Central memory CD4-positive, alpha-beta T cell (primary cell): ENCODE measurements at places on chromosomes 2 and 18.

DNA sequence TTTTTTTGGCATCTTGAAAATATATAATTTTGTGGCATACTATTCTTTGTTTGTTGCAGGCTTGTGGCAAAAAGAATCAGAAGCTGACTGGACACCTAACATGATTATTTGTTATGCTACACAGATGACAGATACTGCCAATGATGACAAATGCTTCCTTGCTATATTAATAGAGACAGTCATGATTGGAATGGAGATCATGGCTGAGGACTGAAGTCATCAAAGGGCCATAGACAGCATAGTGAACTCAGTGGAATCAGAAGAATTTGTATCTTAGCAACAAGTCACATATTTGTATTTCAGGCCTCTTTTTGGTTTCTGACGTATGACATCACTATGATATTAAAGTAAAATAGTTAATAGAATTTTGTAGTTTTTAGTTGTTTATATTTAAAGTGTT, 1003.8 kb upstream of the DDX18 start:
- no peak for DNase-seq

- DNase-seq, result no peak
Observed at GRCh38 chr2:232501794-232502390, 14.3 kb upstream of the ECEL1 start.

DNA sequence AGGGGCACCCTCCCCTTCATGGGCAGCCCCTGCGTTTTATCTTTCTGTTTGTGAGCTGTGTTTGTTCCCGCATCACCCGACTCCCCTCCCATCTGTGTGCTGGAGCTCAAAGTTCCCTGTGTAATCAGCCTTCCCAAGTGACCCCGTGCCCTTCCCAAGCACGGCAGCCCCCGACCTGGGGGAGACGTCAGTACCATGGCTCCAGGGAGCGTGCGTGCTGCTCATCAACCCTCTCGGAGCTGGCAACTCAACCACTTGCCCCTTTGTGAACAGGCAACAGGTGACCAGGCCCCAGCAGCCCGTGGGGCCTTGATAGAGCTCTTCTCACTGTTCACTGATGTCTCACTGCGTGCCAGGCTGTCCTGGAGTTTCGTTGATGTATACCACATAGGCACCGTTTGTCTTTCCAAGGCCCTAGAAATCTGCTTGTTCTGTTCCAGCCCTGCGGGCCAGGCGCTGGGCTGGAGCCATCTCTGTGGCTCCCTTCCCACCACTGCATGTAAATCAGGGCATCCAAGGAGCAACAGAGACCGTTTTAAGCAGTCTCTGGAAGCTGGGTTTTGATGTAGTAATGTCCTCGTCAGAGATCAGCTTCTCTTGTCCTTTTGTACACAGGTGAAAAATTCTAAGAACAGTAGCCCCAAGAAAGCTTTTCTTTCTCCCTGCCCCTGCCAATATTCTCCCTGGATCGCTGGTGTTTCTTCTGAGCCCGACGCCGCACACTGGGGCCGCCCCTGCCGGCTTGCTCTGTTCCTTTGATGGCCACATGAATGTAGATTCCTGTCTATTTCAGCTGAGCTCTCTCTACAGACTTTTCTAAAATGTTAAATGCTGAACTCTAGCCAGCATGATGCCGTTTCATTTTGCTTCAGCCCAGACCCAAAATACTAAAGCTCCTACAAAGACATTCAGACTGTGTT, 107.0 kb upstream of the PTPRM start:
- no peak for DNase-seq

- no peak for DNase-seq
Observed at GRCh38 chr18:48947560-48947959, 3.2 kb downstream of the SMAD7 start.

DNA sequence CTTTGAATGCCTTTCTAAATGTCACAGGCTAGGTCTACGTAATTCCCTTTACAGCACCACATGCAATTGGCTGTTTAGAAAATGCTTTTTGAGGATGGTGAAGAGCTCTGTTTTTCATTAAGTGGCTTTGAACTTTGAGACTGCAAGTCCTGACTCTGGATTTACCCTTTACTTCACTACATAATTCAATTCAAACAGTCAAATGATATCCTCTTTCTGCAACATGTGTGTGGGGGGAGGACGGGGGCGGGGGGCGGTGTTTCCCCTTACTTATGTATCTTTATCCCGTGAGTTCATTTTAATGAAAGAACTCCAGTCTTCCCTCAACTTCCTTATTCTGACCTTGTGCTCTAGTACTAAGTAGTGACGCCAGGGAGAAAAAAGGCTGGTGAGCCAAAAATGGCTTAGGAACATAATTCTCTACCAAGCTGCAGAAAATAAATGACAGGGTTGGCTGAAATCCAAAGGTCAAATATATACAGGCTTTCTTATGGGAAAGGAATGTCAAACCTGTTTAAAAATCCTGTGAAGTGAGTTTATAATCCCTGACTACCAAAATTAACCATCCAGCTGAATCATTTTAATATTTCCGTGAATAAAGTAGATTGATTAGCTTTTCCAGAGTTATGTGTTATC, 119.6 kb downstream of the SLC8A1 start:
- no peak for DNase-seq

DNA sequence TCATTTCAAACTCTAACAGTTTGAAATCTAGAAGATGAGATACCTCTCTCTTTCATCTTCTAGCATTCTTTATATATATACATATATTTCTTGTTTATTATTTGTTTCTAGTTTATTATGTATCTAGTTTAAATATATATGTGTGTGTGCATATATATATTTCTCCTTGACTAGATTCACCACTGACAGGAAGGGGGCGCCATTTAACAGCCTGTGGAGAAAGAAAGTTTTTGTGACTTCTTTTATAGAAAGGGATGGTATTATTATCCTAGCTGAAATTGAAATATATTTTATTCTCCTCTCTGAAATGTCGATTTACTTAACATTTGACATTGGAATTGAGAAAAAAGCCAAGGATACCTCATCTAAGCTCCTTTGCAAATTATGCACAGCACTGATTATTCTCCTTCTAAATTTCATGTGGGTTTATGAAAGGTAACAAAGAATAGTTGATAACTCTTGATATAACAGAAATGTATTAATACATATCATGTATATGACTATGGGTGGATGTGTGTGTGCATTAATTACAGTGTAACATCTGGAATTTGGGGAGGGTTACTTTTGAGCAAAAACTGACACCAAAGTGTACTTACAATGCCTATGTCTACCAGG, 160.7 kb upstream of the NT5C1B start:
- peak; percentile 1 for DNase-seq

- DNase-seq, result no peak
Observed at GRCh38 chr2:190470256-190470826, 62.2 kb downstream of the MFSD6 start.

DNA sequence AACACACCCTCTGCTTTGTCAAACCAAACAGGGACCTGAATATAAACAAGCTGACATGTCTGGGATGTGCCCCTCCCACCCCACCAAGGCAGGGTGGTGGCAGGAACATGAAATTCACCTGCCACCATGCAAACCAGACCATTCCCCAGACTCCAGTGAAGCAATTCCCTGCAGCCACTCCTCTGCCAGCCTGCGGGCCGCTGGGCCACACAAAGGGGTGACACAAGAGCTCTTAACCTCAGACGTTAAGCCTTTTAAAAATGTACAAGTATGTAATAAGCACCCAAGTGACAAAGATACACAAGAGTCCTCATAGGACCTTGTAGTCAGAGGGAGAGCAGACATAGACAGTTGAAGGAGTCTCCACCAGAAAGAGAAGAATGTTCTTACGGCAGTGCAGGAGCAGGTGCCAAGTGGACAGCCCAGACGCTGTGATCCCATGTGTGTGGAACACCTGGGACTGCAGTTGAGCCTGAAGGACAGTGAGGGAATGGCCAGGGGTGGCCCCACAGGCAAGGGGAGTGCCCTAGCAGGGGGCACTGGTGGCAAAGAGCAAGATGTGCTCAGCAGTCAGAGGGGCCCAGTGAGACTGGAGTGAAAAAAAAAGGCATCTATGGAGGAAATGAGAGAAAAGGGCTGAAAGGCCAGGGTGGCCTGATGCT, 36.9 kb downstream of the CRACDL start:
- DNase-seq, result no peak

GRCh38 chr2:114127372-114127771, 237.5 kb downstream of the ACTR3 start:
- no peak for DNase-seq

DNA sequence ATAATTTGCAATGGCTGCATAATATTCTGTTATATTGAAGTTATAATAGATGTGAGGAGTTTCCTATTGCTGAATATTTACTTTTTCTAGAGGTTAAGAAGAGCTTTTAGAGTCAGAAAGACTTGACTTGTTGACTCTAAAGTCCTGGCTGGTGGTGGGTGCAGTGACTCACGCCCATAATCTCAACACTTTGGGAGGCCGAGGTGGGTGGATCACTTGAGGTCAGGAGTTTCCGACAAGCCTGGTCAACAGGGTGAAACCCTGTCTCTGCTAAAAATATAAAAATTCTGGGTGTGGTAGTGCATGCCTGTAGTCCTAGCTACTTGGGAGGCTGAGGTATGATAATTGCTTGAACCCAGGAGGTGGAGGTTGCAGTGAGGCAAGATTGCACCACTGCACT, 33.9 kb upstream of the ATIC start:
- no peak for DNase-seq

DNA sequence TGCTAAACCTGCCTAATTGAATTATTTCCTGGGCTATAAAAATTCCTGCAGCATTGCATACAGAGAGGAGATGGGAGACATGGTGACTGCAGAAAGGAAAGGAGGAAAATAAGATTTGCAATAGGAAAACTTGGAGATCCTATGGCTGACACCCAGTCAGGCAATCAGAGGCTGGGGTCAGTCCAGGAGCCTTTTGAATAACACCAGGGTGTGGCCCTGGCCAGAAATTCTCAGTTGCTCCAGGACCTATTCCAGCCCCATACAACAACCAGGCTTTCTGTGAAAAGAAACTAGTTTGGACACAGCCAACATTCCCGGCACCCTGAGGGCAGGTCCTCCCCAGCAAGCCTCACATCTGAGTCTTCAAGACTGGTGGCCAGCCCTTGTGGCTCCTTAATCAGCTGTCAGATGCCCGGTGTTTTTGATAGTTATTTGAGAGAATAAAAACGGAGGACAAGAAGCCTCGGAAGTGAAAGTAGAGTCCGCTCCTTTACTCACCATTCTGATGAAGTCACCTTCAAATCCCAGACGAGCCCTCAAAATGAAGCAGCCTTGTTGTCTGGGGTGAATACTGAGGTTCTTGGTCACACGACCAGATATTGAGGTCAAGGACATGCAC, 31.1 kb upstream of the GMCL1 start:
- DNase-seq, result no peak

DNA sequence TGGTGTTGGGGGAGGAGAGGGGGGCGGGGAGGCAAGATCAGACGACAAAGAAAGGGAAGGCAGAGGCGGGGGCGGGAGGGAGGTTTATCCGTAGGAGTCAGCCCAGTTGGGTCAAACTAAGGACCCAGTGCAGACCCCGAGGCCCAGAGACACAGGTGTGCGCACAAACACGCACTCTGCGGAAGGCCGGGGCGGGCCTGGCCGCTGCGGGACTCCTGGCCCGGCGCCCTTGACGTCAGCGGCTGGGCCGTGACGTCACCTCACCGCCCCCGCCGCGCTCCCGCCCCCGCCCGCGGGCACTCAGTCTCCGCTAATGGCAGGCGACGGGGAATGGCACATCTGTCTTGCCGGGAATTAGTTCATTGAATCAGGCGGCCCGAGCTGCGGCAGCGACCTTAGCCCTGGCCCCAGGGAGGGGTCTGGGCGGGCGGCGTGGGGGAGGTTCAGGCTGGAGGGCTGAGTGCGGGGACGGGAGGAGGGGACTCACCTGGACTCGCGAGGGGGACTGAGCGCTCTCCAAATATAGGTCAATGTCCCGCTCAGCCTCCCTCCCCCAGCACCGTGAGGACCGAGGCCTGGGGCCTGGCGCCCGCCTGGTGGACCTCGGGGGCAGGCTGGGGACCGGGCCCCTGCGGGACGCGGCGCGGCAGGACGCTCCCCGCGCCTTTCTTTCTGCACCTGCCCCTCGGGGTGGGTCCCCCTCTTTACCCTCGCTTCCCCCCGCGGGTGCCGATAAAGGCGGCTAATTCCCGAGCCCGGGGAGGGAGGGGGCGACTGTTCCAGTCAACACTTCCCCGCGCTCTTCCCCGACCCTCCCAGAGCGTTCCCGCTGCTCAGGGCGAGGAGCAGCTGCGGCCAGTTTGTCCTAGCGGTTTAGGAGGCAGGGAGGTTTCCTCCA, 15.5 kb upstream of the ECEL1 start:
- DNase-seq, result peak; percentile 63

GRCh38 chr2:42874949-42875801, 82.8 kb upstream of the HAAO start:
- no peak for DNase-seq

DNA sequence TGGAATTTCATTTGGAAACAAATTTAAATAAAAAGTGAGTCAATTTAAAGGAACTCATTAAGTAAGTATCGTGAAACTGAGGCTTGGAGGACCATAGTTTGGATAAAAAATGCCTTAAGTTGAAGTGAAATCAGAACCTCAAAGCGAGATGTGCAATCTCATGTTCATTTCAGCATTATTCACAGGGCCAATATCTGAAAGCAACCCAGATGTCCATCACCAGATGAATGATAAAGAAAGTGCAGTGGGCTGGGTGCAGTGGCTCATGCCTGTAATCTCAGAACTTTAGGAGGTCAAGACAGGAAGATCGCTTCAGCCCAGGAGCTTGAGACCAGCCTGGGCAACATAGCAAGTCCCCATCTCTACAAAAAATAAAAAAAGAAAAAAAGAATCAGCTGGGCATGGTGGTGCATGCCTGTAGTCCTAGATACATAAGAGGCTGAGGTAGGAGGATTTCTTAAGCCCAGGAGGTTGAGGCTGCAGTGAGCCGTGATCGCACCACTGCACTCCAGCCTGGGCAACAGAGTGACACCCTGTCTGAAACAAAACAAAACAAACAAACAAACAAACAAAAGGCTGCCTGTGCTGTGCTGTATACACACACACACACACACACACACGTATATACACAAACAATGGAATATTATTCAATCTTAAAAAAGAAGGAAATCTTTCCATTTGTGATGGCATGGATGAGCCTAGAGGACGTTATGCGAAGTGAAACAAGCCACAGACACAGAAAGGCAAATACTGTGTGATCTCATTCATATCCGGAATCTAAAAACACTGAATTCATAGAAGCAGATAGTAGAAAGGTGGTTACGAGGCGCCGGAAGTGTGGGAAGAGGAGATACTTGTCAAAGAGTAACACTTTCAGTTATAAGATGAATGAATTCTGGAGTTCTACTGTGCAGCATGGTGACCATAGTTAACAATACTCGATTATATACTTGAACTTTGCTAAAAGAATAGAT, 14.5 kb downstream of the SH3RF3 start:
- peak; percentile 77 for DNase-seq

DNA sequence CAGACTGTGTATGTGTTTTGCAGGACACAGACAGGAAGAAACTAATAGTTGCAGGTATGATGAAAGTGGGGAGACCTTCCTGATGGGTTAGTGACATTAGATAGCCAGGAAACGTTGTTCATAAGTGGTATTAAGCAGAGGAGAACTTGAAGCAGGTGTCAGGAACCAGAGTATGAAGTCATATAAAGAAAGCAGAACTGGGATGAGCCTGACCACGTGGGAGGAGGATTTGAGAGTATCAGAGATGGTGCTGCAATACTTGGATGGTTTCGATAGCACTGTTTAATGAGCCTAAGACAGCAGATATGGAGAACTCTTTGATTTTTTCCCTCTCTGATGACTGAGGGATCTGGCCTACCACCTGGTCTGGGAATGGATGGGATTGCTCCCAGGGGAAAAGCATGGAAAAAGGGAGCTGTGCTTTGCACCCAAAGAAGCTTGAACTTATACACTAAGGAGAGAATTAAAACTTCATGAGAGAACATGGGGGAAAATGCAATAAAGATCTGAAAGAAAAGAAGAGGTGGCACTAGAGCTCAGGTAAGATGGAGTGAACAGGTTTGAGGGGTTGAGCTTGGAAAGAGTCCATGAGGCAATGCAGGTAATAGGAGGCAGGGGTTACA, 226.0 kb upstream of the LRRTM1 start:
- no peak for DNase-seq
